ENCODE measurements at places on chromosomes 16 and 17. TPM values are rescaled to one million over a fixed set of nuclear protein-coding genes. Genes with fewer than 3 reads are reported as not detected.

- no peak for DNase-seq
Observed at GRCh38 chr17:43945074-43945829, 3.0 kb upstream of the PPY start.

The ENPP7 gene
- total RNA-seq: not detected

The NDUFB10 gene
- total RNA-seq: 115 TPM

DNA sequence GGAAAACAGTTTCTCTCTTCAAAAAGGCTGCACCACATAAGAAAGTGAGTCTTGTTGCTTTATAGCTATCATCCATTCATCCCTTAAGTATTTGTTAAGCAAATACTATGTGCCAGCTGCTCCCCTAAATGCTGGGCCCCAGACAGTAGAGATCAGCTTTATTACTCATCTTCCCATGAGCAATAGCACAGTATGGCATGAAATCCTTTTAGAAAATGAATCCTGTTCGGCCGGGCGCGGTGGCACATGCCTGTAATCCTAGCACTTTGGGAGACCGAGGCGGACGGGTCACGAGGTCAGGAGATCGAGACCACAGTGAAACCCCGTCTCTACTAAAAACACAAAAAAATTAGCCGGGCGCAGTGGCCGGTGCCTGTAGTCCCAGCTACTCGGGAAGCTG, 99.5 kb downstream of the MYO1D start:
- DNase-seq: no peak

DNA sequence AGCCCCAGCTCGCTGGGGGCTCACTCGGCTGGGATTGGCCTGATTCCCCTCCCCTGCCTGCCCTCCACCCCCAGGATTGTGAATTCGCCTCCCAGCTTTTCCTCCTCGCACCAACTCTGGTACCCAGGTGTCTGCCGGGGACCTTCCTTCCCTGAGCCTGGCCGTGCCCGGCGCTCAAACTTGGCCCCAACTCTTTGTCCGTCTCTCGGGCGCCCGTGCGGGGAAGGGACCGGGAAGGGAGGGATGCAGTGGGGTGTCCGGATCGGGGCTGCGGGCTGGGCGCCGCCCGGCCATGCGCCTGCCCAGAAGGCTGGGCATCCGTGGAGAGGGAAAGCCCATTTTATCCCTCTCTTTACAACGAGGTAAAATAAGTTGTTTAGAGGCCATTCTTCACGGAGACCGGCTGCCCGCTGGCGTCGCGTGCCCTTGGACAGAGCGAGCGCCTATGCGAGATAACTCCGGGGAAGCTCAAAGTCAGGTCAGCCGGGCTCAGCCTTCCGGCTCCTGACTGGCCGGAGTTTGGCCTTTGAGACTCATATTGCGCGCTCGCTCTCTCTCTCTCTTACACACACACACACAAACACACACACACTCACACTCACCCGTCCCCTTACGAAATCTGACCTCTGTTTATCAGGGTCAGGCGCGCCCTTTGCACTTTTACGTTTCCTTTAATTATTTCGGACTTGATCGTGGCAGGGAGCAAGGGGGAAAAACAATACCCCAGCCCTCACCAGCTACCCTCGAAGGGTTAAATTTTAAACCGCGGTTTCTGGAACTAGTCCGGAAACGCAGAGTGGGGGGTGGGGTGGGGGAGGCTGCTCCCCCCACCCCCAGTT, 774 bp upstream of the MAF start:
- no peak for DNase-seq

The KDM6B gene
- 226 TPM for total RNA-seq

DNA sequence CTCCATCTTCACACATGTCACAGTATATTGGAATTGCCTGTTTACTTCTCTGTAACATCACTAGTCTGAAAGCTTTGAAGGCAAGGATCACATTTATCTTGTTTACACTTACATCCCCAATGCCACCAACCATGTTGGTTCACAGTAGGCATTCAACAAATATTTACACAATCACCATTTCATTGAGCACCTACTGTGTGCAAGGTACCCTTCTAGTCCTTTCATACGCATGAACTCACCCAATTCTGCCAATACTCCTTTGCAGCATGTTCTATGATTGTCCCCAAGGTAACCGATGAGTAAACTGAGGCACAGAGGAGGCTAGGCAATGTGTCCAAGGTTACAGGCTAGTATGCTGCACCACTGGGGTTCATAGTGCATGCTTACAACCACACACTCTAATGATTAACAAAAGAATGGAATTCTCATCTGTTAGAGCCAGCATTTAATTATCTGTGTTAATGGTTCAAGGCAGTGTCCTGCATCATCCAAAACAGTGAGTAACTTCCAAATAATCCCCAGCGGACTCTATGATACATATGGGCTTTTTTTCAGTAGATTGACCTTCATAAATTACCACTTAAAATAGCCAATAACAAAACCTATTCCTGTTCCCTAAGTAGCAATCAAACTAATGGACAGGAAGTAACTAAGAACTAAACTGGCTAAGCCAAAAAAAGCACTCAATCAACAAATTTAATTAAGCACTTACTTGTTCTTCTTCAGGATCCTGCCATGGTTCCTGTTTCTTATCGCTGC, 364.5 kb upstream of the XYLT1 start:
- DNase-seq: no peak

DNA sequence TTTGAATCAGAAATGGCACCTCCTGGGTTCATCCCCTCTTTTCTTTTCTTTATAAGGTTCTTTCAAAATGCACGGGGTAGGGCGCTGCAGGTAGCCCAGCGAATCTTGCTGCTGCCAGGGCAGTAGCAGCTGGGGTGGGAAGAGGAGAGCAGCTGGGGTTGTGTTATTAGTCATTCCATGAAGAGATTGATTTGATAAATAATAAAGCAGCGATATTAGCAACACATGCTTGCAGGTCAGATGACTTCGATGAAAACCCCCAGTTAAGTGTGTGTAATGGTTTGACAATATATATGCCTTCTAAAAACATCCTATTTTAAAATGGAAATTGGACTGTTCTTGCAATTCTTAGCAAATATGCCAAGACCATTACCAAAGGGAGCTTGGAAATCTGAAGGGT, 200.7 kb downstream of the CCDC182 start:
- DNase-seq: no peak

DNA sequence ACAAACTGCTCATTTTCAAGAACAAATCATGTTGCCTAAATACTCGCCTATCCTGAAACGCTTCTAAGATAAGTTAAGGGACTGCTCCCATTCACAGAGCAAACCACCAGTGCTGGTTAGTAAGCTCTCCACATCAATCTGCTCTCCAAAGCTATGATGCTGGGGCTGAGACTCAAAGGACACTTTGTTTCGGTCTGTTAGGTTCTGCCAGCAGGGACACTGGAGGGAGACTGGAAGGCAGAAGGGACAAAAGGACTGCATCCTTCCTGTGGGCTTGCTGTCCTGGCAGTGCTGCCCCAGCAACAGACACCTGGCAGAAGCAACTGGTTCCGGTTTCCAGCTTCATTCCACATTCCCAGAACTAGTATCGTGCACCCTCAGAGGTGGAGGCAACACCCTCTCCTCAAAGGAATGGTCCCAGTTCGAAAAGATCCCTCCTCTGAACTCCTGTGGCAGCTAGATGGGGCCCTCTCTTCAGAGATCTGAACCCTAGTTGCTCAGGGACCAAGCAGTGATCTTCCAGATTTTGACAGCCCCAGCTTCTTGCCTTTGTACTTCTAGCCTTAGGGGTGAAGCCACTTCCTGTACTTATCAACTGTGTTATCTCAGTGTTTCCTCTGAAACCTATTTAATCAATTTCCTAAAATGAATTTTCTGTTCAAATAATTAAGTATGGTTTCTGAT, 73.4 kb upstream of the GSG1L start:
- DNase-seq: peak; percentile 26

The BRICD5 gene
- 8.2 TPM for total RNA-seq

GRCh38 chr16:55059146-55059545, 128.5 kb downstream of the IRX5 start:
- DNase-seq: no peak

The HEATR9 gene
- total RNA-seq: not detected

The YWHAE gene
- 478 TPM for total RNA-seq

GRCh38 chr17:44279666-44280391, 11.9 kb upstream of the SLC4A1 start:
- DNase-seq: no peak

GRCh38 chr17:66018786-66019185, 173.1 kb downstream of the CEP112 start:
- DNase-seq: no peak

- no peak for DNase-seq
Observed at GRCh38 chr17:70521821-70522256, 352.5 kb downstream of the KCNJ2 start.

The ABCA3 gene
- total RNA-seq: 3.7 TPM

The DPEP2 gene
- total RNA-seq: 0.71 TPM

DNA sequence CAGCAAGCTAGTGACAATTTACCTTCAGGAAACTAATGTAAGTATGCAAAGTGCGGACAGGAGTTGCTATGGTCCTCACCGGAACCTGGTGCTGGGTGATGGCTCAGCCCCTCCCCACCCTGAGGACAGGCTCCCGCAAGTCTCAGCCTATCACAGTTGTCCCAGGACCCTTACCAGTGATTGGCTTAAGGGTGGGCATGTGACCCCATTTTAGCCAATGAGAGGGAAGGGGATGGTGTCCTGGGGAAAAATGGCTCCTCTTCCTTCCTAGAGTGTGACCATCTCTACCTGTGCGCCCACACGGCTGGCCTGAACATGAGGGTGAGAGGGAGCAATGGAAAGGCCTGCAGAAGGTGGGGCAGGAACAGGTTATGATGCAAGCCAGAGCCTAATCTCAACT, 80.4 kb downstream of the C16orf78 start:
- DNase-seq: no peak

- no peak for DNase-seq
Observed at GRCh38 chr17:80822700-80823410, 168.8 kb upstream of the CHMP6 start.

- no peak for DNase-seq
Observed at GRCh38 chr16:22253272-22253671, 43.9 kb upstream of the POLR3E start.

The CLDN6 gene
- total RNA-seq: 0.22 TPM

GRCh38 chr17:81097943-81098308, 63.0 kb downstream of the BAIAP2 start:
- DNase-seq: no peak

The PHOSPHO1 gene
- total RNA-seq: not detected

DNA sequence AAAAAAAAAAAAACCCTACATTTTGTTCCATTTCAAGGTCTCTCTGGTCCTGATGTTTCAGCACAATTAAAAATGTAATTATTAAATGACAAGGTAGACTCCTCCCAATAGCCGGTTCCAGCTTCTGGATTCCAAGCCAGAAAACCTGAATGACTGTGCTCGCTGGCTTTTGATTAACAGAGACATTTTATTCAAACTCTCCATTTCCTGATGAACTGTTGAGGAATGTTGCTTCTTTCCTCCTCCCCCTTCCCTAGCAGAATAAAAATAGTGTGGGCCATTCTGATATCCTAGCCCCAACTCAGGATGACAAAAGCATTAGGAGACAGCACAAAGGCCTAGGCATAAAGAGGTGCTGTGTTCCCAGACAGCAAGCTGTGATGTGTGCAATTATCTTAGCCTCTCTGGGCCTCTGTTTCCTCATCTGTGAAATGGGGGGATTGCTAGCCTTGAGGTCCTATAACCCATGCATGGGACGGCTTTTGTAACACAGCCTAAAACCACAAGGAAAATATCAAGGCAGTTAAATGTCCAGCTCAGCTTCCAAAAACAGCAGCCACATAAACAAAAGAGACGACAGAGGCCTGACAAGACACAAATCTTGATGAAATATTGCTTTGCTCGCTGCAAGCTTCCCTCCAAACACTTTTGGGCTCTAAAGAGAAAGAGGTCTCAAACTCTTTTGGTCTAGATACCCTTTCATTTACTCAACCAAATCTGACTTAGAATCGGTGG, 127.2 kb upstream of the RCVRN start:
- no peak for DNase-seq

The SCO1 gene
- total RNA-seq: 54.7 TPM

The C16orf96 gene
- 0.05 TPM for total RNA-seq

DNA sequence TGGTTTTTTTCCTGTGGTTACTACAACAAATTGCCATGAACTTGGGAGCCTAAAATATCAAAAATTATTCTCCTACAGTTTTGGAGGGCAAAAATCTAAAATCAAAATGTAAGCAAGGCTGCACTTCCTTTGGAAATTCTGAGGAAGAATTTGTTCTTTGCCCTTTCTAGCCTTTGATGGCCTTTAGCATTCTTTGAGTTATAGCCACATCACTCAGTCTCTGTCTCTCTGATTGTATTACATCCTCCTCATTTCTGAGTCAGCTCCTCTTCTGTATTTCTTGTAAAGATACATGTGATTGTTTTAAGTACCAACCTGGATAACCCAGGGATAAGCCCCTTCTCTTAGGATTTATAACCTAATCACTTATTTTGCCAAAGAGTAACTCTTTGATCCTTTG, 282.0 kb downstream of the BCAS3 start:
- no peak for DNase-seq

GRCh38 chr16:1960665-1961630, 1.6 kb downstream of the NDUFB10 start:
- peak; percentile 36 for DNase-seq

- no peak for DNase-seq
Observed at GRCh38 chr17:81332118-81332834, 37.2 kb upstream of the SLC38A10 start.

DNA sequence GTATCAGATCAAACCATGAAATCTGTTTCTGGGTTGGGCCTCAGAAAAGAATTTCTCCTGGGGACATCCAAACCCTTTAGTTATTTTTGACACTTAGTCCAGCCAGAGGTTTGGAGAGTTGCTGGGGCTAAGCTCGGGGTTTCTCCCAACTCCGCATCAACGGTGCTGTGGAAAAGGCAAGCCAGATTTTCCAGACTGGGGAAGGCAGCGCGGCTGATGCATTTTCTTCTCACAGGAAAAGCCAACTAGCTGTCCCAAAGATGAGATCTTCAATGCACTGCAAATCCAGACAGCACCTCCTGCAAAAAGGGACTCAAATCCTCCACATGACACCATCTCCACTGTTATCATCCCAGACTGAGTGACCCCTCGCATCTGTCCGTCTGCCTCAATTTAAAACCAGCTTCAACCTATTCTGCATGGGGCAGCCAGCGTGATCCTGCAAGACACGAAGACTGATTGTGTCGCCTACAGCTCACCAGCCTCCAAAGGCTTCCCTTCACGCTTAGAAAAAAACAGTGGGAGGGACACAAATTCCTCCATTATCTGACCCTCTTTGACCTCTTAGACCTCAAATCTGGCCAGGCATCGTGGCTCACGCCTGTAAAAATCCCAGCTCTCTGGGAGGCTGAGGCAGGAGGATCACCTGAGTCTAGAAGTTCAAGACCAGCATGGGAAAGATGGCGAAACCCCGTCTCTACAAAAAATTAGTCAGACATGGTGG, 62.0 kb downstream of the GAS7 start:
- no peak for DNase-seq

- no peak for DNase-seq
Observed at GRCh38 chr17:76094046-76094445, 9.5 kb downstream of the EXOC7 start.

The GDE1 gene
- 26.1 TPM for total RNA-seq

The MYCBPAP gene
- 0.49 TPM for total RNA-seq

GRCh38 chr17:68102318-68102758, 66.8 kb downstream of the KPNA2 start:
- DNase-seq: no peak

Measured in activated T-cell treated with anti-CD3 and anti-CD28 coated beads, Interleukin-2, amount 50 U/mL, for 4 hours (primary cell).